Stimulated activated CD4-positive, alpha-beta T cell treated with anti-CD3 and anti-CD28 coated beads, Interleukin-4, amount 100 ng/mL, for 1 hour (primary cell): ENCODE measurements at places on chromosomes 7 and 10.

DNA sequence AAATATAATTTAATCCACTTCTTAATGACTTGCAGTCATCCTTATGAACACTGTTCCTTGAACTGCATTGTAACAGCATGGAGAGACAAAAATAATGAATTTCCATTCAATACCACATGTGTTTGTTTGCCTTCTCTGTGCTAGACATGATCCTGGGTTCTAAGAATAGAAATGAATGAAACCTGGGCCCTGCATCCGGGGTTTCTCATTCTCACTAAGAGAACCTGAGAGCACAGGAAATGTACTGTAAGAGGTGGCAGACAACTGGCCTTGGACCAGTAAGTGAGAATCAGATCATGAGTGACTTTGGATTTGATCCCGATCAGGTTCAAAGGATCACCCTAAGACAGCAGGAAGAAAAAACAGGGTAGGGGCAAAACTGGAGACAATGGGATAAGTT lies 37.2 kb upstream of the CUL1 start:
- DNase-seq: no peak

DNA sequence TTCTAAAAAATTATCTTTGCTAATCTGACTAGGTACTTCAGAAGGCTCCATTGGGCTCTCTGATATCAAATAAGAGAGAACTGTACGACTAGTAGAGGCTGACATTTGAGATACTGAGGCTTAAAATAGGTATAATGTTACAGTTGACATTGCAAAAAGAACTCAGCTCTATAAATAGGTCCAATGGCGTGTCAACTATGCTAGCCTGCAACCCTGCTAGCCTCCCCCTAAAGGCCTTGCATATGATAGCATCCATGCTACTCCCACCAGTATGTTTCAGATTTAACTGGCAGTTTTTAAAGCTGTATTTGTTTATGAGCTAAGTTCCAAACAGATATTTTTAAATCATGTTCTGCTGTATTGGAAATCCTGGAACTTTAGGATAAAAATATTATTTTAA lies at the start of gene PPP1R3A:
Gene PPP1R3A (minus strand): TSS at position 64 of the 400 bp plus-strand sequence. CDS start 13 bp downstream, at position 51.
- no peak for DNase-seq

DNA sequence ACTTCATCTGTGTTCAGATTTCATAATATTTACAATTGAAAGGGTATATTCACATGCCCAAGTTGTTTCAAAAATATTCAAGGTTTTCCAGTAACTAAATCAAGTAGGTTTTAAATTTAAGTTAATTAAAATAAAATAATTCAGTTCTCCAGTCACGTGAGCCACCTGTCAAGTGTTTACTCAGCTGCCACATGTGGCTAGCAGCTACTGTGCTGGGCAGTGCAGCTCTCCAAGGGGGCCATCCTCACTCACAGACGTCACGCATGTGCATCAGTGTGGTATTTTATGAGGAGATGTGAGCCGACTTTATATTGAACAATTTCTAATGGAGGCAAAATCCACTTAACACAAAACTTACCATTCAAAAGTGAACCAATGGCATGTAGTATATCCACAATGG lies 69.7 kb upstream of the CAMK2B start:
- DNase-seq: no peak

GRCh38 chr7:142795339-142795863 lies 24.6 kb downstream of the PRSS2 start:
- DNase-seq: peak; percentile 67

- no peak for DNase-seq
Measured at GRCh38 chr7:116018731-116019130, 11.8 kb downstream of the TFEC start.

GRCh38 chr7:18756378-18757050 lies 261.0 kb downstream of the HDAC9 start:
- DNase-seq: no peak

DNA sequence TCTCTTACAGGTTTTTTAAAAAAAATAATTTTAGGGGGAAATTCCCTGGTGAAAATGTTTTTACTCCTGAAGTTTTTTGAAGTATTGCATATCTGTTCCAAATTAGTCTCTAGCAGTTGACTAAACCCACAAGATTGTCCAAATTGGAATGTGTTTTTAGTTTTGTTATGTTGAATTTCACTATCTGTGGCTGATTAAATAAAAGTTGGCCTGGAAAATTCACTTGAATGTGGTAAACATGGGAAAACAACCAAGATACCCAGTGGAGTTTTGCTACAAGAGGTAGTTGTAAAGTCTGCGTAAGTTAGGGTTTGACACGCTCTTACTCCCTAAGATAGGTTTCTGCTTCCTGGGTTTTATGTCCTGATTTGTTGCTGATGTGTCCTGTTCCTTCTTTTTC lies 3.3 kb downstream of the TSGA13 start:
- DNase-seq: no peak
